ENCODE measurements at places on chromosomes 12 and 14. TPM values are rescaled to one million over a fixed set of nuclear protein-coding genes. Genes with fewer than 3 reads are reported as not detected.

Gene RIN3
- not detected for total RNA-seq

Gene SDR9C7
- not detected for total RNA-seq

Gene BEGAIN
- 1.5 TPM for total RNA-seq

Gene KITLG
- 42.1 TPM for total RNA-seq

Gene NFATC4
- total RNA-seq, result 2.9 TPM

Gene C12orf56
- total RNA-seq, result not detected

Gene MYBPC1
- 0.10 TPM for total RNA-seq

Gene OR4N2
- not detected for total RNA-seq

Gene RPGRIP1
- total RNA-seq, result 0.33 TPM

Gene KLRD1
- total RNA-seq, result not detected

Gene KRT73
- not detected for total RNA-seq

Gene HOXC13
- total RNA-seq, result 1.3 TPM

Gene NUAK1
- total RNA-seq, result 1.3 TPM

Gene IGF1
- total RNA-seq, result not detected

Gene RIMBP2
- total RNA-seq, result 0.97 TPM

Gene CATSPERB
- 0.61 TPM for total RNA-seq

Gene CD4
- 0.25 TPM for total RNA-seq

Gene PLD4
- not detected for total RNA-seq

Gene IL22
- total RNA-seq, result not detected

Gene P2RX4
- total RNA-seq, result 11.2 TPM

Measured in HT-29 (cell line).